ENCODE measurements at places on chromosomes 5 and 9.

DNA sequence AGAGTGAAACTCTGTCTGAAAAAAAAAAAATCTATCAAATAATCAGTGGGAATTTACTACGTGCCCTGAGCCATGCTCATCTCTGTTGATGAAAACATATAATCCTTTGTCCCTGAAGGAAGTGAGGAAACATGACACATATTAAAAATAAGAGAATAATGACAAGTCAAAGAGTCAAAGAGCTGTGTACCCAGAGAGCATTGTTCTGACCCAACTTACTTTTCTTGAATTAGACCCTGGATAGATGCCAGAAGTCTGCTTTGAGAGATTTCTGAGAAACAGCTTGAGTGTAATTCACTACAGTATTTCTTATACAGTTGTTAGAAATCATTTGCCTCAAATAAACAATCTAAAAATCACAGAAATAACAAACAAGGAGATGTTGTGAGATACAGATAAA is 490.0 kb upstream of the PIK3R1 start:
- DNase-seq: no peak

DNA sequence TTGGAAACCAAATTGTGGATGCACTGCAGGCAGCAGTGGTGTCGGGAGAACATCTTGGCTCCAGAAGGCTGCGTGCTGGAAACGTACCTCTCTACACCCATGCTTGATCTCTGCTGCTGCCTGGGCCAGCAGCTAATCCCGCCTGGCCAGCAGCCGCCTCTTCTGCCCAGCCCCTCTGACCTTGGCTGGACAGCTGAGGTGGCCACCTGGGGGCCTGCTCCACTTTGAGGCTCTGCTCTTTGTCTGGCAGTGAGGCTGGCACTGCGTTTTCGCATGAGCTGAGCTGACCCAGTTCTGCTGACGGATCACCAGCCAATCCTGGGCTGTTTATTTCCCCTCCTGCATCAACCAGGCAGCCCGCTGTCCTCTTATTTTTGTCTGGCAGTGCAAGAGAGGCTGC is 154.9 kb downstream of the TENT4A start:
- DNase-seq: no peak

- DNase-seq: no peak
These were observed 160.5 kb upstream of the MSX2 start for GRCh38 chr5:174563899-174564298.

GRCh38 chr9:129259375-129259774 is 81.3 kb upstream of the IER5L start:
- no peak for DNase-seq

DNA sequence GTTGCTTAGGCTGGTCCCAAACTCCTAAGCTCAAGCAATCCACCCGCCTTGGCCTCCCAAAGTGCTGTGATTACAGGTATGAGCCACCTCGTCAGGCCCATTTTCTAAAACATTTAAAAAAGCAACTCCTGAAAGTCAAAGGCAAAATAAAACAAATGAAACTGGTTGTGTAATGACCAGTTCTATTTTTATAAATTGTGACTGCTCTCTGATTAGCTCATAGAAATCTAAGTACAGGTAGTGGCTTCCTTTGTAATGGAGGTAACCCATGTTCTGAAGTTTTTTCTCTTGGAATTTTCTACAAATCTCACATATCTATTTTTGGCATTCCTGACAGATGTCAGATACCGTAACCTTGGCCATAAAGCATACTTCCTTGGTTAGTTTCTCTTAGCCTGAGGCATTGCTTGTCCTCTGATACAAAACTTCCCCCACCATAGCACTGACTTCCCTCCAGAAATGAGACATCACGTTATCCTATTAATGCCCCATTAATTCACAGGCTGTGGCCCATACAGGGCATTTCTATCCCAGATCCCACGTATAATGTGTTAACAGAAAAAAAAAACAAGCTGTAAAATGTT is 14.1 kb upstream of the AK3 start:
- no peak for DNase-seq

DNA sequence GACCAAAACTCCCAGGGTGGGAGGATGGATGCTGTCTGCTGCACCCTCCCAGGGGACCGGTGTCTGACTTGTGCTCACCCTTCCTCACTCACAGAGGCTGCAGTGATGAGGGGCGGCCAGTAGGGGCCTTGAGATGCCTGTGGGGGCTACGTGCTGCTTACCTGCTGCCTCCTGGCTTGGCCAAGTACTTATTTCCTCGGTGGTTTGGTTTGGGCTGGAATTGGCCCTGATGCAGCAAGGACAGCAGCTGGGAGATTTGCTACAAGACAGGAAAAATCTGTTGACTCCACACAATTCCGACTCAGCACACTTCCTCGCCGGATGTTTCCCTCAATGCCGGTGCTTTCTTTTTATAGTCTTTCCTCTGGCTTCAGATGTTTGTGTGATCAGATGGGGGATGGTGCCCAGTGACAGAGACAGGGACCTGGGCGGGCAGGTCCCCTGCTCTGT is 6.6 kb downstream of the PCDH12 start:
- DNase-seq: peak; percentile 37

GRCh38 chr5:83911367-83911919 is 190.8 kb upstream of the HAPLN1 start:
- DNase-seq: no peak

DNA sequence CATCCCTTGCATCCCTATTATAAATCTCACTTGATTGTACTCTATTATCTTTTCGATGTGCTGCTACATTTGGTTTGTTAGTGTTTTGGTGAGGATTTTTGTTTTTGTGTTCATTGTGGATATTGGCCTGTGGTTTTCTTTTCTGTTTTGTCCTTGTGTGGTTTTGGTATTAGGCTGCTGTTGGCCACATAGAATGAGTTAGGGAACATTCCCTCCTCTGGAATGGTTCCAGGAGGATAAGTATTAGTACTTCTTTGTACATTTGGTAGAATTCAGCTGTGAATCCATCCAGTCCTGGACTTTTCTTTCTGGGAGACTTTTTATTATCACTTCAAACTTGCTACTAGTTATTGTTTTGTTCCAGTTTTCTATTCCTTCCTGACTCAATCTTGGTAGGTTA is 287.2 kb downstream of the CWC27 start:
- DNase-seq: no peak

DNA sequence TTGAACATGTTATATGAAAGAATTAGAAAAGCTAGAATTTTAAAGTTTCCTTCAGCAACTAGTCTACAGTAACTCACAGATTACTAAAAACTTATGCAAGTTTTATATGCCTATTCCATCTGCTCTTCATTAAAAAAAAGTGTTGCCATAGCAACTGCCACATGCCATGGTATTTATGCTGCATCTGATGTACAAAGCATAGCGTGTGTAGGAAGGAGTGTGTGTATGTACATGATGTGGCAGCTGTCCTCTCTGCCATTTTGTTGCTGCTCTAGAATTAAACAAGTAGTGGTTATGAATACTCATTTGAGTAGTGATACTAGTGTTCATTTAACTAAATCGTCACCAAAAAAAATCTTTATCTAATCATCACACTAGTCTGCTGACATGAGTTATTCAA is 593.5 kb downstream of the CETN3 start:
- no peak for DNase-seq

DNA sequence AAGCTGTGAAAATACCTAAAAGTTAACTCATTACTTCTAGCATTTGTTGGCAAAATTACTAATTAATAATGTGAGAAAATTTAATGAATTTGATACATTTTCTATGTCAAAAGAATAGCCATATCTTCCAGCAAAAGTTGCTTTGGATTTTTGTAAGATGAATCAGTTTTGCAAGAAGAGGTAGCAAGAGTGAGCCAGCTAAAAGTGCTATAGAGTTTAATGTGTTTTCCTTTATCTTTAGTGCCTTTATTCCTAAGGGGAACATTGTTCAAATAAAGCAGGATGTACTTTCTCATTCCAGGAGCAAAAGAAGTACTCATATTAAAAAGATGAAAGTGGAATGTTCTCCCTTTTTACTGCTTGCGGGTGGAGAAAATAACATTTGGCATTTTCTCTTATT is 622.2 kb downstream of the ANXA1 start:
- no peak for DNase-seq

GRCh38 chr5:6611334-6612256 is 21.2 kb downstream of the NSUN2 start:
- DNase-seq: peak; percentile 1

DNA sequence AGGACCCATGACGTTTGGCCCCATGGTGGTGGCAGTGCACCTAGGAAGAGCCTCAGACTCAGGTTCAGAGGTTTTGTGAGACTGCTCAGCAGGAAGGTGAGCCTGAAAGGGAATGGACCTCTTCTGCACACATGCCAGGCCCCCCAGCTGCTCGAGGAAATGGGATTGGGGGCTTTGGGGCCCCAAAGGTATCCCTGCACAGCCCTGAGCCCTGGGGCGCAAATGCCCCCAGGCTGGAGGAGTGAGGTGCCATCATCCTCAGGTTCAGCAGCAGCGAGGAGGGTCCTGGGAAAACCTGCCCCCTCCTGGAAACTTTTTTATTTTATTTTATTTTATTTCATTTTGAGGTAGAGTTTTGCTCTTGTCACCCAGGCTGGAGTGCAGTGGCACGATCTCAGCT is 171.8 kb upstream of the MVB12B start:
- DNase-seq: no peak

DNA sequence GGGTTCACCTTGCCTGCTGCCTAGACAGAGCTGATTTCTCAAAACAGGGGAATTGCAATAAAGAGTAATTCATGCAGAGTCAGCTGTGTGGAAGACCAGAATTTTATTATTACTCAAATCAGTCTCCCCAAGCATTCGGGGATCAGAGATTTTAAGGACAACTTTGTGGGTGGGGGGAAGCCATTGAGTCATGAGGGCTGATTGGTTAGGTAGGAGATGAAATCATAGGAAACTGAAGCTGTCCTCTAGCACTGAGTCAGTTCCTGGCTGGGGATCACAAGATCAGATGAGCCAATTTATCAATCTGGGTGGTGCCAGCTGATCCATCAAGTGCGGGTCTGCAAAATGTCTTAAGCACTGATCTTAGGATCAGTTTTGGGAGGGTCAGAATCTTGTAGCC is 159.1 kb upstream of the MAP1B start:
- no peak for DNase-seq

DNA sequence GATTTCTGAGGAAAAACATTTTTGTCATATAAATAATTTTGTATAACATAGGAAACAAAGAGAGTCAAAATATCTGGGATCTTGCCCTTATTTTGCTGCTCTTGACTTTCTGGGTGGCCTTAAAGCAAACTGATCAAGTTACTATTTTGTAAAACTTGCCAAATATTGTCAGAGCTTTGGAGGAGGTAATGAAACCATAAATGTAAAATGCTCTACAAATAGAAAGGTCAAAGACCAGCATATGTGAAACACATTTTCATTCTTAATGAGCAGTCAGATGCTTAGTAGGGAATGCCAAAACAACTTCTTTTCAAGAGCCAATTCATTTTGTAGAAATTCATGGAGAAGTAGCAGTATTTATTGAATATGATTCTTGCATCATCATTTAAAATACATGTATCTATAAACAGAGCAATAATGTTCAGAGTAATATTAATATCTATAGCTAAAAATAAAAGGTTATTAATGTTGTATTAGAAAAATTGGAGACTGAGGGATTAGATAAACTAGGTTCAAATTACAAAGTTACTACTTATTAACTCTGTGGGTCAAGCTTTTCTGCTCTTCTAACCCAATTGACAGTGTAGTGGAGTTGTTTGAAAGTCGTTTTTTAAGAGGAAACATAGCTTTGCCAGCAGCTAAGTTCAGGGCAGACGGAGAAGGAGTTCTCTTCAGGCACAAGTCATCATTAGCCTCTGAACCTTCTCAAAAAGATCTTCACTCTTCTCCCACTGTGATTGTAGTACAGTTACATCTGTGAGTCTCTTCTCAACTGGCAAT is 2053.1 kb downstream of the EFNA5 start:
- DNase-seq: no peak

- no peak for DNase-seq
These were observed 214.1 kb upstream of the MEF2C start for GRCh38 chr5:89097103-89097502.

DNA sequence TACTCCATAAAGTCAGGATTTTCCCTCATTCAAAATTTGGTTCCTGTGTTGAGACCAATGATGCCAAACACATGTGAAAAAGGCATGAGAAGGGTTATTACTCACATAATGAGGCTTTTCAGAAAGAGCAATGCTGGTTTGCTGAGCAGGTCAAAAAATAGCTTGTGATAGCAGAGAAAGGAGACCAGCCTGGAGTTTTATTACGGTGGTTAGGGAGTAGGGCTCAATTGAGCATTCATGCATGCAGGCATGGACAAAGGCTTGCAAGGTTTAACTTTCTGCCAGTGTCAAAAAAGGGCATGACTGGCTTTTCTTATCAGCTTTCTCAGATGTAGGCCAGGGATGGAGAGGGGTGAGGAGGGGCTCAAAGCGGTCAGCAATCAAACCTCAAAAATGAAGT is 628.3 kb downstream of the DNAH5 start:
- DNase-seq: no peak

GRCh38 chr9:135968083-135968476 is 6.9 kb upstream of the UBAC1 start:
- DNase-seq: no peak

- DNase-seq: no peak
These were observed 79.3 kb upstream of the MAP3K1 start for GRCh38 chr5:56735849-56736641.

DNA sequence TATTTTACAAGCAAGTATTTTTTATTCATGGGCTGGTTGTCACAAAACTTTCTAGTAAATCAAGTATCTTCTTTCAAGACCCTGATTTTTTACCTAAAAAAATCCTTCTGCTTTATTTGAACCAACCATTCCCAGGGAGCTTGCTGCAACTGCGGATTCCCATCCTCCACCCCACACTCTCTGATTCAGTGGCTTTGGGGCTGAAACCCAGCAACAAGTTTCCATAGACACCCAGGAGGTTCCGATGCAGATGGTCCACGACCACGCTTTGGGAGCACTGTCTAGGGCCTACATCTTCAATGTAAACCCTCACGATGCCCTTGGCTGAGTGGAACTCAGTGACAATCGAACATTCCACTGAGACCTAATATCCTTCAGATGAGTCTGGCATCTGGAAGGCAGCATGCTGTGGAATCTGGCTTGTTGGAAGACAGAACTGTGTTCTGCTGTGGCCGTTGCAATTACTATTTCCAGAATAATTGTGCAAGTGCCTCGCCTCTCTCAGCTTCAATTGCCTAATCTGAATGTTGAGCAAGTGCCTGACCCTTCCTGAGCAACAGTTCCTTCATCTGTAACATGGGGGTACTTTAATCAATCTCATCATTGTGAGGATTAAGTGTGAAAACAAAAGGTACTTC is 105.1 kb downstream of the INSYN2B start:
- DNase-seq: no peak

DNA sequence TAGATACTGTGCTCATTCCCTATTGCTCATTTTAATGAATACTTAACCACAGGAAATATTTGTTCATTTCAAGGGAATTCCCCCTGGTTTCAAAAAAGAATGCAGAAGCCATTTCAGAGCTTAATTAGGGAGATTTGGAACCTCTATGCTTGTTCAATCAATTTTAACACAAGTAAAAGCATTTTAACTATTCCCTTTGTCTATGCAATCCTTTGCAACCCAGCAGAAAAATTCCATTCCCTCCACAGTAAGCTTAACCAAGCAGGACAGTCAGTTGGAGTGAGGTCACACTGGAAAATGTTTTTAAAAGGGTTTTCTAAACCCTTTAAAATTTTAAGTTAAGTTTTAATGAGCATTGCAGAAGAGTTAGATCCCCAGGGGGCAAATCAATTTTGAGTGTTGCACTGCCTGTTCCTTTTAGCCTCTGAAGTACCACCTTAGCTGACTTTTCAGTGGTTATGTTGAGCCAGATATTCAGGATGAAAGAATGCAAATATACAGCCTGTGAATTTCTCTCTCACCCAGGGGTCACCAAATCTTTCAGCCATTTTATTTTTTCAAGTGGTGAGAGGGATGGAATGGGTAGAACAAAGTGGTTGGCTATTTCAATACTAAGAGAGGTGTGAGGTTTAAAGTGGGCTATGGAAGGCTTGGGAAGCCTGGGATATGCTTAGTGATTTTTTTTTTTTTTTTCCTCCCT is 356.2 kb upstream of the NUDT12 start:
- DNase-seq: no peak
